ENCODE measurements at places on chromosomes 7 and 10.

DNA sequence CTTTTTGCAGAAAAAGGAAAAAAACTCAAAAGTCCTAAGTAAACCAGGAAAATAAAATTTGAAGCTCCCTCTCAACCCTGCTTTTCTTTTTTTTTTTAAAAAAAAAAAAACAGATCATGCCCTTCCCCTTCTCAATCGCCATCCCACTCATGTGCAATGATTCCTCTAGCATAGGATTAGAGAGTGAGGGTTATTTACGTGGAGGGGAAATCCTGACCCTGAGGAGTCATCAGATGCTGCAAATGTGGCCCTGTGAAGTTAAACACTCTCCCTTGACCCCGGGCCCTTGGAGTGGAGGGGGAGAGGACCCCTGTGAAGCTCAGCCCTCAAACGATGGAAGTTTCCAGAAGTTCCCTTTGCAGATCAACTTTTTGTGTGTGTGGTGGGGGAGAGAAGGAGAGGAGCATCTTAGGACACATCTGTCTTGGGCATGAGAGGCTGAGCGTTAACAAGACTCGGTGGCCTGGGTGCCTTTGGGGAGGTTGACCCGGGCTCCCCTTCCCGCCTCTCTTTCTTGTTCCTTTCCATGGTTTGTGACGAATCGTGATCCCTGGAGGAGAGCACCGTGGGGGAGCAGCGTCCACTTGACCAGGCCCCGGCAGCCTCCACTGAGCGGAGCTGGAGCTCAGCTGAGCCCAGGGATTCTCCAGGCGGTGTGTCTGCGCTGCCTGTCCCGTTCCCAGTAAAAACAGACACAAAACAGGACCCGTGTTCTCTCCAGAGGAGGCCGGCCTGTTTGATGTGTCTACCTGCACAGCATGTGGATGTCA lies 1.5 kb upstream of the SHH start:
- no peak for DNase-seq

- DNase-seq = peak; percentile 56
These were observed 94.5 kb downstream of the MAD1L1 start for GRCh38 chr7:2138146-2138765.

DNA sequence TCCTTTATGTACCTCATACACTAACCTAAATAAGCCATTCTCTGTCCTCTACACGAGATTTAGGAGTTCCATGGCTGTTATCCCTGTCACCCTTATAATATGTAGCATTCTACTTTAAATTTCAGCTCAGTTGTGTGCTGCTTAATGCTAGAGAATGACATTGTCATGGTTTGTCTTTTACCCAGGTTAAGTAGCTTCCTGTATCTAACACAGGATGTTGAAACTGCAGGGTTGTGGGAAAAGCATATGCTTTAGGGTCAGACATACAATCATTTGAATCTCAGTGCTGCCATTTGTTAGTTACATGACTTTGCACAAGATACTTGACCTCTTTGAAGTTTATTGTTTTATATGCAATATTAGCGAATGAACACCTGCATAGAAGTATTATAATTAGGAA lies 235.1 kb upstream of the CACNA2D1 start:
- DNase-seq = no peak

GRCh38 chr7:40643664-40644063 lies 508.9 kb downstream of the SUGCT start:
- DNase-seq = no peak

GRCh38 chr10:1807924-1808323 lies 70.6 kb upstream of the ADARB2 start:
- no peak for DNase-seq

GRCh38 chr7:134420424-134421125 lies 38.3 kb downstream of the AKR1B1 start:
- DNase-seq = no peak

DNA sequence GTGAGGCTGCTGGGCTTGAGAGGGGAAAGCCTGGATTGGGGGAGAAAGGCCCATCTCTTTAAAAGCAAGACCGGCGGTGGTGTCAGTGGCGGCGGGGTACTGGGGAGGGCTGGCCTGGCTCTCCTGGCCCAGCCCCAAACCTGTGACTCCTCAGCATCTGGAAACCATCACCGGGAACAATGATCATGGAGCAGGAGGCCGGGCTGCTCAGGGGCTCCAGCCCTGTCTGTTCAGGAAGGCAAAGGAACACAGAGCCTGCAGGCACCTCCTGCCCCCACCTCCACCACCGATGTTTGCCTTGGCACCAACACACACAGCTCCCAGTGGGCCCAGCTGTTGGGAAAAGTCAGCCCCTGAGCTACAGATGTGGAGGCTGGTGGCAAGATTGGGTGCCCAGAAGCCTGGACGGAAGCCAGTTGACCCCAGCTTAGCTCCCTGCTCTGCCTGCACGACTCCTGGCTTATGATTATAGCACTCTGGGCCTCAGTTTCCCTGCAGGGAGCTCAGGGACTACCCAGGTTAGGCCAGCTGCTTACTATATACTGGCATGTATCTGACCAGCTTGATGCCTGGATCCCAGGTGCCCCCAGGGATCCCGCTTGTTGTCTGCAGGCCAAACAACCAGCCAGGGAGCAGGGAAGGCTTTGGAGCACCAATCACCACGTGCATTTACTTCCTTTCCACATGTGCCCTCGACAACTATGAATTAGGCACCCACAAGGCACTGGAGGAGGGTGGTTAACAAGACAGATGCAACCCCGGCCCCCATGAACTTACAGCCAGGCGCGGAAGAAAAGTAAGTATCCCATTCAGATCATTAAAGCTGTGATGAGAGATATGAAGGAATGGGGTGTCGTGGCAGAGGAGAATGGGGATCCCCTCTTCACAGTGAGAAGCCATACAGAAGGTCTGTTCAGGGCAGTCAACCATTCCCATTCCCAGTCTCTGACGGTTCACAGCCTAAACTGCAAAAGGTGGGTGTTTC lies 37.3 kb downstream of the ZCCHC24 start:
- no peak for DNase-seq

GRCh38 chr7:29915481-29916215 lies 74.0 kb downstream of the SCRN1 start:
- no peak for DNase-seq

DNA sequence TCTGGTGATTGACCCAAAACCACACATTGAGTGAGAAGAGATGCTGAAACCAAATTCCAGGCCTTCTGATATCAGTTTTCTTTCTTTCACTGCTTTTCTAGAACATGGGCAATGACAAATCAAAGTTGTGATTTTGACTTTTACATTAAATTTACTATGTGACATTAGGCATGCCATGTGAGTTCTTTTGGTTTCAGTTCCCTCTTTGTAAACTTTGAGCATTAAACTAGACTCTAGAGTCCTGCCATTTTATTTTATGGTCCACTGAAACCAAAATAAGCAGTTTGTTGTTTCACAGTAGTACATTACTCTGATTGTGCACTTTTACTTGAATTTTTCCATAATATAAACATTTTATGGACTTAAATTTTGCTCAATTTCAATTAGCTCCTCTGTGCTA lies 381.1 kb upstream of the SEMA3D start:
- no peak for DNase-seq

DNA sequence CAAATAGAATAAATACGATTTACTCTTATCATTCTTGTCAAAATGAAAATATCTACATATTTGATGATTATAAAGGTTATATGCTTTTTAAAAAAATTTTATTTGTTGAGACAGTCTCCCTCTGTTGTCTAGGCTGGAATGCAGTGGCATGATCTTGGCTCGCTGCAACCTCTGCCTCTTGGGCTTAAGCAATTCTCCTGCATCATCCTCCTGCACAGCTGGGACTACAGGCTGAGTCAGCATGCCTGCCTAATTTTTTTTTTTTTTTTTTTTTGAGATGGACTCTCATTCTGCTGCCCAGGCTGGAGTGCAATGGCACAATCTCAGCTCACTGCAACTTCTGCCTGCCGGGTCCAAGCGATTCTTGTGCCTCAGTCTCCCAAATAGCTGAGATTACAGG lies 48.9 kb downstream of the PUS7 start:
- DNase-seq = no peak

DNA sequence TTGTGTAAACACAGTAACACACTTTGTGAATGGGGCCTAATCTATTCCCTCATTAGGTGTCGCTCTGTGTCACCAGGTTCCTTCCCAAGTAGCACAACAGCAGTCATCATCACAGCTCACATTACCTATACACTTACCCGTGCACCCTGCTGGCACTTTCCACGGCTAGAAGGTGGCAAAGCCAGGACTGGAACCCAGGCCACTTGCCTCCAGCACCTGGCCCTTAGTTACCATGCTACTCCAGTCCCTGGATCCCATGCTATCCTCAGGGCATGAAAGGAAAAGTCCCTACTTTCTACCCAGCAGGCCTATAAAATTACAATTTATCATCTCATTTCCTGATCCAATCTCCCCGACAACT lies 18.4 kb downstream of the SMURF1 start:
- DNase-seq = no peak

GRCh38 chr10:92810934-92811532 lies 37.3 kb upstream of the EXOC6 start:
- DNase-seq = no peak

- no peak for DNase-seq
These were observed 131.2 kb downstream of the BTAF1 start for GRCh38 chr10:92054807-92055206.

DNA sequence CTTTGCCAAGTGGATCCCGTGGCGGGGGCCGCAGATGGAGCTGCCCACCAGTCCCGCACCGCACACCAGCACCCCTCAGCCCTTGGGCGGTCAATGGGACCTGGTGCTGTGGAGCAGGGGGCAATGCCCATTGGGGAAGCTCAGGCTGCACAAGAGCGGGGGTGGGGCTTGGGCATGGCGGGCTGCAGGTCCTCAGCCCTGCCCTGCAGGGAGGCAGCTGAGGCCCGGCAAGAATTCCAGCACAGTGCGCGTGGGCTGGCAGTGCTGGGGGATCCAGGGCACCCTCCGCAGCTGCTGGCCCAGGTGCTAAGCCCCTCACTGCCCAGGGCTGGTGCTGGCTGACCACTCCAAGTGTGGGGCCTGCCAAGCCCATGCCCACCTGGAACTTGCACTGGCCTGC lies 136.2 kb upstream of the ANKRD30A start:
- DNase-seq = no peak

GRCh38 chr10:126119599-126119998 lies 223.2 kb downstream of the FANK1 start:
- DNase-seq = no peak

DNA sequence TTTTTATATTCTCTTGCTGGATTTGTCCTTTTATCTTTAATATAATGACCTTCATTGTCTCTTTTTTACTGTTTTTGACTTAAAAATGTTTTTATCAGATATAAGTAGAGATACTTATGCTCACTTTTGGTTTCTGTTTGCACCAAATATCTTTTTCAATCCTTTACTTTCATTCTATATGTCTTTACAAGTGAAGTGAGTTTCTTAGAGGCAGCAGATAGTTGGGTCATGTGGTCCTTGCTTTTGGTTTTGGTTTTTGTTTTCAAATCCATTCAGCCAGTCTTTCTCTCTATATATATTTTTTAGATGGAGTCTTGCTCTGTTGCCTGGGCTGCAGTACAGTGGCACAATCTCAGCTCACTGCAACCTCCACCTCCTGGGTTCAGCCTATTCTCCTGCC lies 932.4 kb upstream of the LRRTM3 start:
- DNase-seq = no peak

GRCh38 chr7:7922684-7923385 lies 45.8 kb upstream of the GLCCI1 start:
- DNase-seq = no peak

GRCh38 chr7:140127360-140128127 lies 49.2 kb downstream of the KDM7A start:
- DNase-seq = no peak

DNA sequence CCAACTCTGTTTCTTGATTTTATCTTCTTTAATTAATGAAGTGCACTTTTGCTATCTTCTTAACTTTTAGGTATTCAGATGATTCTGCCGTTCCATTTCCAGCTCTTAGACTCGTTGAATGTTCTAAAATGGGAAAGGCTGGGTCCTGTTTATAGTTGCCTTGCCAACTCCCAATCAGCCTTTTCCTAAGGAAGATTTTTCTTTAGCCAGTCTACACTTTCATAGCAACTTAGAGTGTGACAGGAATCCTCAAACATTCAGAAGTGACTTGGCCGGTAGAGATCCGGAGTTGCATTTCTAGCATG lies 23.0 kb upstream of the TRIL start:
- DNase-seq = no peak

GRCh38 chr10:77905086-77905748 lies 21.3 kb downstream of the DLG5 start:
- DNase-seq = no peak

GRCh38 chr10:97647556-97647955 lies 7.1 kb downstream of the PI4K2A start:
- no peak for DNase-seq

- DNase-seq = no peak
These were observed 2.4 kb upstream of the LDB3 start for GRCh38 chr10:86665868-86666267.

DNA sequence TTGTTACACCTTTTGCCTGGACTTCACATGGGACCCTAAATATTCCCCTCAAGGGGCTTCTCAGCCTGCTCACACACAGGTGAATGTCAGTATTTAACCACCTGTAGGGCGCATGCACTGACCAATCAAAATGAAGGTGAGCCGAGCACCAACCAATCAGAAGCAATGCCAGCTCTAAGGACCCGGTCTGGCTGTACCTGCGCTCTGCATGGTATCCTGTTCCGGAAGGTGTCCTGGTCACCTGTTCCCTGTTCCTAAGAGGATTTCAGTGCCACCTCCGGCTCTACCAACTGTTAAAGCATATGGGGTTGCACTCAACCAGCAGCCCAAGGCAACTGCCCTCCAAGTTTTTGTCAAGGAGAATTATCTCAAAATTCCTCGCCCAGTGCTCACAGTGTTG lies 18.4 kb upstream of the CALN1 start:
- DNase-seq = no peak

DNA sequence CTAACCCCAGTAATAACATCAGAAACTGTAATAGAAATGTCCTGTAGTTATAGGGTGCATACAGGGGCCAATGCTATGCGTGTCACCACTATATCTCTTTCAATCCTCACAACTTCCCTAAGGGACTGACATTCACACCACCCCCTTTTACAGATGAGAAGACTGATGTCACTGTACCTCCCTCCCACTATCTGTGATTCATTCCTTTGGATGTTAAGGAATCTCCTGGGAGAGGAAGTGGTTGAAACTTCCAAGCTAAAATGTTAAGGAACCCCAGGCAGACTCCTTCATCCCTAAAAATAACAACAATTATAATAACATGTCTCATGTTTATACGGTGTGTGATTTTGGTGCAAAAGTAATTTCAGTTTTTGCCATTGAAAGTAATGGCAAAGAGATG lies 5.4 kb downstream of the COL13A1 start:
- no peak for DNase-seq

- no peak for DNase-seq
These were observed 238.0 kb downstream of the EBF3 start for GRCh38 chr10:129725890-129726631.

GRCh38 chr7:129536323-129536722 lies 34.0 kb downstream of the SMKR1 start:
- DNase-seq = no peak

Data from stimulated activated CD4-positive, alpha-beta T cell treated with anti-CD3 and anti-CD28 coated beads, Interleukin-1b, Interleukin-23, amount 100 ng/mL, for 48 hours (primary cell).